ENCODE measurements at places on chromosomes 4 and X.

DNA sequence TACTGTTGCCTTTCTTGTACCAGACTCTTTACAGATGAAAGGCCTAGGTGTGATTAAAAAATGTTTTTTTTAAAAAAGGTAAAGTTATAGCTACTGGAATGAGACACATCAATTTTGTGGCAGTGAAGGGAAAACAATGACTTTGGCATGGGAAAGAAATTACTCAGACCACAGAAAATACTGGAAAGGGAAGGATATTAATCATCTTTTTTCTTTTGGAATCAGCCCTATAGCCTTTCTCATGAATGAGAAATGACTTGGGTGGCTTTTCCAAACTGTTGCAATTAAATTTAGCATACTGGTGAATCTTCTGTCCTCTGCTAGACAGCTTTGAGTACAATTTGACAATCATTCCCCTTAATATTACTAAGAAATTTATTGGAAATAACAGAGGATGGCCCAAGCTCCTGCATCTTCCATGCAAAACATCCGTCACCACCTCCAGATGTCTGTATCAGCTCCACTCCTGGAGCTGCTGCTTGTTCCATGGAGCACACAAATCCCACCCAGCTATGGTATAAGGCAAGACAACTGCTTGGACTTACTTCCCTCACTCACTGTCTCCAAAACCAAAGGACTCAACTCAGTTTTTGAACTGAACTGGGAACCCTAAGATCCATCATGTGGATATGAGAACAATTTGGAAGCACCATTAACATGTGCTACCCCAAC, 97.6 kb upstream of the ARSJ start:
- DNase-seq: no peak

DNA sequence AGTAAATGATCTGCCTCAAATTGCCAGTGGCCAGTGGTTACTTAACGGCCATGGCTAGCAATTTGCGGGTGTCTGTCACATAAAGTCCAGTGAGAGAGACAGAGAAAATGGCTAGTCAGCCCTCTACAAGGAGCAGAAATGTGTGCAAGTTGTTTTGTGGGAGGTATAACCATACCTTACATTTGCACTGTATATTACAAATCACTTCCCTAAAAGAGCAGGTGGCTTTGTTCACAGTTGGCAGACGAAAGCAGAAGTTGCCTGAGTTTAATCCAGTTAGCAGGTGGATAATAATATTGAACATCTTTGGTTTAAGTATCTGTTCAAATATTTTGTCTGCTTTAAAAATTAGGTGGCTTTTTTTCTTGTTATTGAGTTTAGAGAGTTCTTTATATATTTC, 15.6 kb downstream of the SRPX start:
- DNase-seq: peak; percentile 29

- no peak for DNase-seq
Observed at GRCh38 chr4:126790633-126791032, 842.1 kb upstream of the INTU start.

GRCh38 chrX:7163146-7163677, 15.3 kb upstream of the PUDP start:
- no peak for DNase-seq

DNA sequence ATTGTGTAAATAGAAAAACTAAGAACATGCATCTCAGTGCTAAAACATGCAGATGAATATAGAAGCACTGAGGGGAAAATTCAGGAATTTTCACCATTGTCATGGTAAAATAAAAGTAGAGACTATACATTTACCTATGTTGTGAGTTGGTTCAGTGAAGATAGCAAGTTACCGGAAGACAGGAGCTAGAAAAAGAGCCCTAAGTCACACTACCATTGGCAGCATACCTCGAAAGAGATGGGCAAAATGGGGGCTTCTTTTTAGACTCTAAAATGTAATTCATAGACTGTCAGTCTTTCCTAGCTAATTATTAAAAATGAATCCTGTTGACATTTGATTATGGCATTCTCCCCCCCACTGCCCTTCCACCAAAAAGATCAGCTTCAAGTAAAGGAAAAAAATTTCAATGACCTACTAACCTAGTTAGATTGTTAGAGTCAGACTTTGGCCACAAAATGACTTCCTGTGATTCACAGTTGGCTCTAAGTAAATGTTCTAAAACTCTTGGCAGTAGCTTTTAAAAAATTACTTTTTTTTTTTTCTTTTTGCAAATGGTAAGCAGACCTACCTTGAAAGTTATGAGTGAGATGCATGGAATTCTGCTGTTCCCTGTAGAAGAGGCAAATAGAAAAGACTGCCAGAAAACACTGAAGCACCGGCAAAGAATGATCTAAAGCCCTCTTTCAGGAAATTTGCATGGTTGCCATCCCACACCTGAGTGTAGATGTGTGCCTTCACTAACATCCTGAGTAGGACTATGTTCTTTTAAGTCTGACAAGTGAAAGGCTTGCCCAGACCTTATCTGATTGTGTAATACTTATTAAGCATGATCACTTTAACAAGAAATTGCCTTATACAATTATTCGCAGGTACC, 26.4 kb upstream of the ARSJ start:
- no peak for DNase-seq

GRCh38 chr4:537436-538264, 38.4 kb downstream of the TMEM271 start:
- no peak for DNase-seq

DNA sequence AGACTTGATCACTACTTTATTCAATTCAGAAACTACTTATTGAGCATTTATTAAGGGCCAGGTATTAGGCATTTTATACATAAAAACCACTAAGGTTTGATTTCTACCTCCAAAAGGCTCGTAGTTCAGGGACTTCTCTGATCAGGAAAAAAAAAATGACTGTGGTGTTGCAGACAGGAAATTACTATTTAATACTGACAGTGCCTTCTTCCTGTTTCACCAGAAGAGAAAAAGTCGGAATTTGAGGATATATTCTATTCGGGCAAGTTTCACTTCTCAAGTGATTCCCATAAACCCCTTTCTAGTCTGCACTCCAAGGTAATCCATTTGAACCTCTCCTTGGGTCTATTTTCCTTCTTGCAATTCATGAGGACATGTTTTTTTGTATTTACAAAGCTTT, 15.3 kb upstream of the TASL start:
- DNase-seq: no peak
